ENCODE measurements at places on chromosomes 7 and 10.

DNA sequence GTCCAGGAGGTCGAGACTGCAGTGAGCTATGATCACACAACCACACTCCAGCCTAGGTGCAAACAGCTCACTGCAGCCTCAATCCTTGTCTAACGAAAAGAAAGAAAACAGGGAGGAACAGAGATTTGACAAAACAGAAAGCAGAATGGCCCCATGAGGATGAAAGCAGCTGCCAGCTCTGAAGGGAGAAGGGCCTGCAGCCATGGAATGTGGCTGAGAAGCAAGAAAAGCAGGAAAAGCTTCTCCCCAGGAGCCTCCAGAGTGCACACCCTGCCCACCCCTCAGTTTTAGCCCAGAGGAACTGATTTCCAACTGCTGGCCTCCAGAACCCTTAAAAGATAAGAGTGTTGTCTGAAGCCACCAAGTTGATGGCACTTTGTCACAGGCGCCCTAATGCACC is 13.0 kb downstream of the ESYT2 start:
- DNase-seq: no peak

- no peak for DNase-seq
These were observed 58.1 kb downstream of the PRTFDC1 start for GRCh38 chr10:24894309-24894708.

DNA sequence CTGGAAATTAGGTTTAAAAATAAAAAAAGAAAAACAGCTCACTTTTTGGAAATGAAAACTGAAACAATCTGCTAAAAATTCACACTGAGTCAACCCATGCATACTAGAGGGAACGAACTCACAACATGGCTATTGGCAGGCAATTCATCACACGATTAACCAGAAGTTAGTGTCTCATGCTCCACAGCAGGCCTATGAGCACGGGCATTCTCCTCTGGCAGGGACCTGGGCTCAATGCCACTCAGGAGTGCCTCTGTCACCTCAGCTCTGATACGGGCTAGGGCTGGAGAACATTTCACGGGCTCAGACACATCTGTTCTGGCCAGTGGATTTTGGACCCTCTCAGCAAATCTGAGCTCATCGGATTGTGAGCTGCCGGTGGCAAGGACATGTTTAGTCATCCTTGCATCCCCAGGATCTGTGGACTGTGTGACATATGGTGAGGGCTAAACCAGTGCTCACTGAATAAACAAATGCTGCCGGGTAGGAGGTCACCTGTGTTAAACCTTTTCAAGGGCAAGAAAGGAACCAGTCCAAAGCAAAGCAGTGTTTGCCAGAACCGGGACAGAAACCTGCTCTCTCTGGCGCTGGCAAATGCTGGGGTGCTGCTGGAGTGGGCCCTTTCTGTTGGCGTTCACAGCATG is 40.1 kb downstream of the POLR3A start:
- DNase-seq: no peak

DNA sequence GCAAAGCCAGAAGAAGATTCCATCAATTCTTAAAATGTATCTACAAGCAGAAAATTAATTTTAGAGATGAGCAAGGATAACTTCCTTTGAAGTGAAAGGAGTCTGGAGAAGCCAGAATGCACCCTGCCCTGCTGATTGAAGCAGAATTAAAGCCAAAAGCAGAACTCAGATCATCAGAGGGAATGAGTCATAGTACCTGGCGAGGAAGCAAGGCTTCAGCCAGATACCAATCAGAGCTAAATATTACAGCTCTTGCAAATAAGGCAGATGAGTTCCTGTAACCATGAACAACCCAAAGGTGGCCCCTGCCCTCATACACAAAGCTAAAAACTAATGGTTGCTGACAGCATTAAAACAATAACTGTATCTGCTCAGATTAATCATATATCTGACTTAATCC is 10.4 kb downstream of the HTR7 start:
- no peak for DNase-seq

- no peak for DNase-seq
These were observed 900.4 kb upstream of the AUTS2 start for GRCh38 chr7:68697796-68698280.

DNA sequence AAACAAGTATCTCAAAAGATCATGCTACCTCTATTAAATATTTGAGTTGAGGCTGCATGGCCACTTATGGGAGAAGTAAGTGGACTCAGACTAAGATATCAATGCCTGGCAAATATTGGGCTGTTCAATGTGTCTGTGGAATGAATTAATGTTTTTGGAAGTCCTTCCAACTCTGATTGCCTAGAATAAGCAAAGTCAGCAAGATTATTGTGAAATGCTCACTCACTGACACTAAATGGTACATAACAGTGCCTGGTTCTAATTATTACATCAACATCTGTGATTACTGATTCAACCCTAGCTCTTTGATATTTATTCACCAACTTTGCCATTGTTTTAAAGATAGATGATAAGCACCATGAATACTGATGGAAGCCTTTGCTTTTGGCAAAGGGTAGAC is 45.5 kb upstream of the HDAC9 start:
- DNase-seq: no peak

- no peak for DNase-seq
These were observed 14.9 kb downstream of the BAG3 start for GRCh38 chr10:119665901-119666708.

DNA sequence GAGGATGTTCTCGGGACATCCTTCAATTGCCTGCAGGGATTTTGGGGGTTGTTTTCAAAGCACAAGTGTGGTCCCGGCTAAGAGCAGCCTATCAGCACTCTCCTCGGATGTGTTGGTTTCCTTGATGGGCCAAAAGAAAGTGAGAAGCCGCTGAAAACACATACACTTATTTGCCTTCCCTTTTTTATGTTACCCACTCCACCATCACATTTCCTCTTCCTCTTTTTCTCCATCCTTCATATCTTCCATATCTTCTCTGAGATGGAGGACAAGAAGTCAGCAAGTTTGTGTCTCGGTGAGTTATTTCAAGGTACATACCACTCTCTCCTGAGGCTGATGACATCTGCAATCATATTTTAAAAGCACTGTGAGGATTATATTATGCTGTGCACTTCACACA is 64.0 kb downstream of the ZNF33B start:
- no peak for DNase-seq

DNA sequence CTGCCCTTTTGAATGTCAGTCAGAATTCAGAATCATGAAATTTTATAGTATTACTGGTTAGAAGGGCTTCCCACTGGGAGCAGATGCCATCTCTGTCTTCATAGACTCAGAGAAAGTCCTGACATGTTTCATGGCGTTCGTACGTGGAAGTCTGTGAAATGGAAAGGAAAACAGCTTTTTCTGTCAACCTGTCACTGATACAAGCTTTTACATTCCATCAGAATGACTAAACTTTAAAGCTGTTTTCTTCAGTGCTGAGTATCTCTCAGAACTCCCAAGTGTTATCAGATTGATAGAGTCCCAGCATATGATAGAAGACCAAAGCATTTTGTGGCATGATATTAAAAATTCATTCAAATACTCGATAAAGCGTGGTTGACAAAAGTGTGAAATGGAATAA is 726.7 kb upstream of the GALNT17 start:
- DNase-seq: no peak

DNA sequence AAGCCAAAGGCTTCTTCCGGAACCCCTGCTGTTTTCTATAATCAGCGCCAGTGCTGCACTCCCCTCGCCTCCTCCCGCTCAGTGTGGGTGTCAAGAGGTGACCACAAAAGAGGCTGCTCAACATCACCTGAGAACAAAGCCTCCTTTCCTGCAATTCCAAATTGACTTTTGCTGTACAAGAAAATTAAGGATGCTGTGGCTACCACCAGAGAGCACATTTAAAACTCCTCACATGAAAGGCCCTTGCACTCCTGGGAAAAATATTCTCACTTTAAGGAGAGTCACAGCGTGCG is 96.4 kb downstream of the HIPK2 start:
- no peak for DNase-seq

DNA sequence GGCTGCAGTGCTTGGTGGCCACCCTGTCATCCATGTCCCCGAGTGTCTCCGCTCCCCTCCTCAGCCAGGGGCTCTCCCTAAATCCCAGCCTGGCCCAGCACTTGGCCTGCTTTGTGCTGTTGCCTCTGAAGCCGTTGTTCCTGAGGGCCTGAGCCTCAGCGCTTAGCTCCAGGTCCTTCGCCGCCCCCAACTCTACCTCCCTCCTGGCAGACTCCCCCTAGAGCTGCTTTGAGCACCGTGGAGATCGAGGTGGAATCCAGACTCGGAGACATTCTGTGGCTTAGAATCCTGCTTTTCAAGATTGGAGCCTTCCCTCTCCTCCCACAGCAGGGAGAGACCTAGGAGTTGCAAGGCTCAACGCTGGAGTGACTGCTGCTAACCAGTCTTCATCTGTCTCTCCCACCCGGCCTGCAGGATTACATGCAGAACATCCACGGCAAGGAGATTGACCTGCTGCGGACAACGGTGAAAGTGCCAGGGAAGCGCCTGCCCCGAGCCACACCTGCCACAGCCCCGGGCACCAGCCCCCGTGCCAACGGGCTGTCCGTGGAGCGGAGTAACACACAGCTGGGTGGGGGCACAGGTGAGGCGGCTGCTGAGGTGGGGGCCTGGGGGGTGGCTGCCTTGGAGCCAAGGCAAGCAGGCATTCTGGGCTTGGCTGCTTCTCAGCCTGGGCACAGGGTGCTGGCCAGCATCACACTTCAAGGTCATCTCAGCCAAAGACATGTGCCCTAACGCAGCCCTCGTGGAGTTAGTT is 33.3 kb downstream of the GBX1 start:
- DNase-seq: no peak

DNA sequence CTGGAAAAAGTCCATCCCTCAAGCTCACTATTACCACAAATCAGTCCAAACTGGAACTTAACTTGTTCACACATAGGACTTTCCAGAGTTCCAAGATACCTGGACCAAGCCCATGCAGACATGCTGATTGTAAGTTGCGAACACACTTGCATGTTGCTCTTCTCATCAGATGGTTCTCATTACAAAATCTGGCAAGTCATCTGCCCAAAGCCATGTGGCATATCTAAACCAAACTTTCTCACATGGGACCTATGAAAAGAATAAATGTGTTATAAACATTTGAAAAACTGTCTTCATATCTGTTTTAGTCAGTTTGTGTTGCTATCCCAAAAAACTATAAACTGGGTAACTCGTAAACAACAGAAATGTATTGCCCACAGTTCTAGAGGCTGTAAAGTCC is 58.8 kb upstream of the MKLN1 start:
- no peak for DNase-seq

GRCh38 chr7:55231736-55232280 is 133.3 kb upstream of the LANCL2 start:
- DNase-seq: no peak

GRCh38 chr10:19782430-19783089 is 33.7 kb upstream of the PLXDC2 start:
- no peak for DNase-seq

DNA sequence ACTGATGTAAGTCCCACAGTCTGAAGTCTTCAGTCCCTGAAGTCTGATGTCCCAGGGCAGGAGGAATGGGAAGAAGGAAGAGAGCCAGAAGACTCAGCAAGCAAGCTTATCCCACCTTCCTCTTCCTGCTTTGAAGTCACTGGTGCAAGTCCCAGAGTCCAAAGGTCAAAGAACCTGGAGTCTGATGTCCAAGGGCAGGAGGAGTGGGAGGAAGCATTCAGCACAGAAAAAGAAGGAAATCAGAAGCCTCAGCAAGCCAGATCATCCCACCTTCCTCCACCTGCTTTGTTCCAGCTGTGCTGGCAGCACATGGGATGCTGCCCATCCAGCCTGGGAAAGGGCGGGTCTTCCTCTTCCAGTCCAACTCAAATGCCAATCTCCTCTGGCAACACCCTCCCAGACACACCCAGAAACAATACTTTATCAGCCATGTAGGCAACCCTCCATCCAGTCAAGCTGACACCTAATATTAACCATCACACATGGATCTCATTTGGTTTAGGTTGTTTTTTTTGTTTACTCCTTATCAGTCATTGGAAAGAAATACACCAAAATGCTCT is 50.9 kb downstream of the ADAM12 start:
- DNase-seq: no peak

- DNase-seq: no peak
These were observed 18.4 kb upstream of the CCDC71L start for GRCh38 chr7:106679153-106679931.

GRCh38 chr10:110324805-110325280 is 20.1 kb upstream of the SMNDC1 start:
- no peak for DNase-seq

- no peak for DNase-seq
These were observed 13.3 kb upstream of the DKK1 start for GRCh38 chr10:52300599-52301277.
